Fibroblast of lung (primary cell): ENCODE measurements at places on chromosomes 5 and 9.
A peak's percentile ranks its signal among the peaks of the same experiment; 100 is the strongest.

DNA sequence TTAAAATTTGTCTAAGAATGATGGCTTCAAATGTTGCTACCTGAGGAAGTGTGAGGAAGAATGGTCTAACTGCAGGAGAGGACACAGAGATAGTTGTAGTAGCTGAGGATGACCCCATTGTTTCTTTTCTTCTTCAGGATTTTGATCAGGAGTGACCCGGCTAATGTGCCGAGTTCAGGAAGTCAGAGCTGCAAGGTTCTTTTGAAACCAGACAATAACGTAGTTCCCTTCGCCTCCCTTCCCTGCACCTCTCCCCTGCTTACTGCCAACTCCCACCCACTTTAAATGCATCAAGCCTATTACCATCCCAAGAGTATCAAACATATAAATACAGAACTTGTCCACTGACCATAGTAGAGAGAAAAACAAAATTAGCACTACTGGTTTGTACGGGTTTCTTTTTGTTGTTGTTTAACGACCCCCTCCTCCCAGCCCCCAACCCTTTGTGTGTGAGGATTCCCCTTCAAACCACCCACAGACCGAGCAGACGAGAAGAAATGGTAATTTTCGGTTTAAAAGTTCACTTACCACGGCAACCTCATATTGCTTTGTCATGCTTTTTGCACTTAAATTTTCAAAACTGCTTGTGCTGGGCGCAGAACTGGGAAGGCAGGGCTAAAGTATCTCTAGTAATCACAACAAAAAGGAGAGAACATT lies 23.5 kb upstream of the ELAVL2 start:
- no peak for DNase-seq

GRCh38 chr9:9874270-9874669 lies 738.5 kb downstream of the PTPRD start:
- no peak for DNase-seq

DNA sequence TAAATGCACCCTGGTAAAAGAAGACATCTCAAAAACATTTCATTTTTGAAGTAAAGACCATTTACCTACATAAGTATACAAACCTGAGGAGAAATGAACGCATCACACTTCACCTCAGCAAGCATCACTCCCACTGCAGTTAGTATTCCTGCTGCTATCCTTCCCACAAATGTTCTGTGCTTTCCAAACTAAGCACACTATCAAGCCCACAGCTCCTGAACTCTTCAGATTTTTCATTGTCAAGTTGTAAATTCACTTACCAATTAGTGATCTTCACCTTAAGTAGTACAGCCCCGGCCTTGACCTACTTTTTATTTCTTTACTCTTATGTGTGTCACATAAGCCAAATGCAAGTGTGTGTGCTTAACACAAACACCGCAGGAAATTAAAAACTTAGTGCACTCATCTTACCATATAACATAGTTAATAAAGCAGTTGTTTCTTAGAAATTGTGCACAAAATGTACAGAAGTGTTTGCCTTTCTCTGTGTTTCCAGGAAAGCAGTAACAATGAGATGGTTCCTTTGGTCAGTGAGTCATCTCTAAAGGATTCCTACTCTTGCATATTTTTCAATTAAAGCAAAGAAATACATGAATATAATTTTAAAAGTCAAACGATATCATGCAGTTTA lies 169.4 kb downstream of the APBA1 start:
- DNase-seq: peak; percentile 17

GRCh38 chr9:97704345-97704677 lies 7.2 kb upstream of the XPA start:
- no peak for DNase-seq

- DNase-seq: no peak
Observed at GRCh38 chr5:34574936-34575467, 81.1 kb upstream of the RAI14 start.

- DNase-seq: no peak
Observed at GRCh38 chr9:6133346-6134063, 82.1 kb upstream of the IL33 start.

DNA sequence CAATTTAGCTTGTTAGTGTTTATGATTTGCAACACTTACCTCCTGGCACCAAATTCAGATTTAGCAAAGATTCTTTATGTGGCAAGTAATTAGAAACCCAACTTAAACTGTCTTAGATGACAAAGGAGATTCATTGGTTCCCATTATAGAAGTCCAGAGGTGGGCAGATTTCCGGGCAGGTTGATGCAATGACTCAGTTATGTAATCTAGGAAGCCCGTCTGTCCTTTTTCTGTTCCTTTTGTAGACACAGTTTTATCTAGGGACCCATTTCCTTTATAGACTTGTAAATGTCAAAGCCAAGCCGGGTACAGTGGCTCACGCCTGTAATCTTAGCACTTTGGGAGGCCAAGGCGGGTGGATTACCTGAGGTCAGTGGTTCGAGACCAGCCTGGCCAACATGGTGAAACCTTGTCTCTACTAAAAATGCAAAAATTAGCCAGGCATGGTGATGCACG lies 20.3 kb upstream of the ANKRD33B start:
- DNase-seq: no peak

- DNase-seq: no peak
Observed at GRCh38 chr9:15522130-15522755, 11.5 kb upstream of the PSIP1 start.
